HS-27A (cell line): ENCODE measurements at places on chromosomes 13 and 19.

GRCh38 chr19:6413291-6413690 is 11.3 kb downstream of the KHSRP start:
- DNase-seq, result no peak

- DNase-seq, result no peak
Measured at GRCh38 chr19:31377736-31378135, 28.5 kb upstream of the TSHZ3 start.

DNA sequence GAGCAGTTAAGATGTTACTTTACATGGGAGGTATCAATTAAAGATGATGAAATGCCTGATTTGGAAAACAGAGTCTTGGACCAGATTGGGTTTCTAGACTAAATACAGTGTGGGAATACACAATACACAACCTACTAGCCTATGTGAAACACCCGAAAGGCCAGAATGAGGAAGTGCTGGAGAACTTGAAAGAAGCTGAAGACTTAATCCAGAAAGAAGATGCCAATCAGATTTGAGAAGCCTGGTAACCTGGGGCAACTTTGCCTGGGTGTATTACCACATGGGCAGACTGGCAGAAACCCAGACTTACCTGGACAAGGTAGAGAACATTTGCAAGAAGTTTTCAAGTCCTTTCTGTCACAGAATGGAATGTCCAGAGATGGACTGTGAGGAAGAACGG is 43.2 kb downstream of the N4BP2L1 start:
- no peak for DNase-seq

DNA sequence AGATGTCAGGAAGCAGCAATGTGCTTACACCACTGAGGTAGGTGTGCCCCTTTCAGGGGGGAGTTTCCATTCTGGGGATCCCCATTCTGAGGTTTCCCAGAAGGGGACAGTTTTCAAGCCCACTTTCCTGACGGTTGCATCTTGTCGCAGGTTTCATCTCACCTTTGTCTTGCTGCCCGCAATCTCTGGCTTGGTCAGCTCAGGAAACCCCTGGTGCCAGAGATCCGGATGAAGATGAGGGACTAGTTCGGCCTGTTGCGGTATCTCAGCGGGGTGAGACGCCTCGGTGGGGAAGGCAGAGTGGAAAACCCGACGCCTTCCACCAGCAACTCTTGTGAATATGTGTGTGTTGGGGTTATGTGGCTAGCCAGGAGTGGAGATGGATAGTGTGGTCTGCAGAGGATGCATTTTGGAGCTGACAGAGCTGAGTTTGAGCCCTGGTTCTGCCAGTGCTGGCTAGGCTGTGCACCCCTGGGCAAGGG is 13.1 kb downstream of the TNFSF9 start:
- DNase-seq, result no peak
